ENCODE measurements at places on chromosomes 1 and 21.

DNA sequence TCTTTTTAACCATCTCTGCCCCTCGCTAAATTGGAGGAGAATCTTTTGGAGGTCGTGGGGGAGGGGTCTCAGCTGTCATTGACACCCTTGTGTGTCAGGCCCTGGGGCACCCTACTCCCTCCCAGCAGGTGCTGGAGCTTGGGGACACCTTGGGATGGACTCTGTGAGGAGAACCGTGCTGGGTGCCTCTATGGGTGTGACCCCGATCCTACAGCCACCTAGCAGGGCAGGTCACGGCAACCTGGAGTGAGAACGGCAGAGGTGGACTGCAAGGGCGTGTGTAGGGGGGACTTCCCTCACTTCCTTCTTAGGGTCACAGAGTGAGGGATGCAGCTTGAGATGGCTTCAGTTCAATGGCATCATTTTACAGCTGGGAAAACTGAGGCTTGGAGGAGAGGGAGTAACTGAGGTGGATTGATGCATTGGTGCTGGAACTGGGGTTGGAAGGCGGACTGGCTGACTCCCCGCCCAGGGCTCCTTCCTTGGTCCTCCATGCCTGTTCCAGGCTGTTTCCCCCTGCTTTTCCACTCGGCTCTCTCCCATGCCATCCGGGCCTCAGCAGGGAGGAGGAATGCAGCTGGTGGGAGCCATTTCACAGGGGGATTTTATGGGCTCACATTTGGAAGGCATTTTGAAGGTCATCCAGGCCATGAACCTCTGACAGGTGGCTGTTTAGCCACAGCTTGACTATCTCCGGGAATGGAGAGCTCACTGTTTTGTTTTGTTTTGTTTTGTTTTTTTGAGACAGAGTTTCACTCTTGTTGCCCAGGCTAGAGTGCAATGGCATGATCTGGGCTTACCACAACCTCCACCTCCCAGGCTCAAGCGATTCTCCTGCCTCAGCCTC, 18.8 kb upstream of the ARHGEF10L start:
- DNase-seq: no peak

DNA sequence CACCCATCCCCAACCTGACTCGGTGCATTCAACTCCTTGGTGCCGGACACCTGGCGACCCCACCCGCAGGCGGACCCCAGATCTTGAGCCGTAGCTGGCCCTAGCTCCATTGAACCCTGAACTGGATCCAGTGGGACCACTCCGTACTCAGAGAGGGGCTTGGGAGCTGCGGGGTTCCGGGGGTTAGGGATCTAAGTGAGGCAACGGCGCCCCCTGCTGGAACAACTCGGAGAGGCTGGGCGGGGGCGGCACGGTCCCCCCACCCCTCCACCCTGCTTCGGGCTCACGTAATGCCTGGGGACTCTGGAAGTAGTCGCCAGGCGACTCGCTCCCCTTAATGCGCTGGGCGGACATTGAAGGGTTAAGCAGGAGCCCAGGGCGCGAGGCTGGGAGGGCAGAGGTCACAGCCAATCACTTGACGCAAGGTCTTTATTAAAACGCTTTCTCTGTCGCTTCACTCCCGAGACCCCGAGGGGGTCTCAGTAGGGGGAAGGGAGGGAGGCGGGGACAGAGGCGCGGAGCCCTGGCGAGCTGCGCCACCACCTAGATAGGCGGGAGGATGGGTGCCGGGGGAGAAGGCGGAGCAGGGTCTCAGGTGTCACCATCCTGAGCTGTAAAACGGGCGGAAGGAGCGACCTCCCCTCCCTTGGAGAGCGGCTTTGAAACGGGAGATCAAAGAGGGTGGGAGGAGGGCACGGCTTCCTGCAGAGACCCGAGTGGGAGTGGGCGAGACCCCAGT, 704 bp upstream of the CRABP2 start:
- DNase-seq: peak; percentile 73

DNA sequence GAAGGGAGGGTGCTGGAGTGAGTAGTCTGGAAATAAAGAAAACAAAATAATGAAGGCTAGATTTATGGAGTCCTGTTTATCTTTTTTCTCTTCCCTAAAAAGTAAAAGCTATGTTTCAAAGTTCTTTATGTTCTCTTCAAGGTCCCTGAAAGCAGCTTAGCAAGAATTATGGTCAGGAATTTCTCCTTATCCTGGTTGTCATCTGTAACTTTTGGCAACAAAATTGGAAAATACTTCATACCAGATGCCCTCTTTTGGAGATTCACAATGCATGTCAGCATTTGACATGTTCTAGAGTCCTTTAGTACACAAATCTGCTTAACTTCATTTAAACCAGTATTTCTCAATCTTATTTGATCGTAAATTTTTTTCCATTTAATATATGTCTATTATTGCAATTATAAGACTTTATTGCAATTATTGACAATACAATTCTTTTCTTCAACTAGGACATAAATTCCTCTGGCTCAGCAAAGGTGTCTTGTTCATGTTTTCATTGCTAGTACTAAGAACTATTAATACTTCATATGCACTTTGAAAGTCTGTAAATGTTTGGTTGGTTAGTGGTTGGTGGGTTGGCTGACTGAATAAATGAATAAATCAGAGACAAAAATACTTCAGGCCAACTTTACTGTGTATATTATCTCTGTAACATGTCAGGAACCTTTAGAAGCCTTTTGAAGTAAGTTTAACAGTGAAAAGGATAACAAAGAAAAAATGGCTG, 101.5 kb downstream of the ATP1B1 start:
- DNase-seq: peak; percentile 28

- DNase-seq: no peak
Observed at GRCh38 chr1:186473047-186473446, 12.1 kb upstream of the PDC start.

GRCh38 chr1:210332719-210333398, 4.2 kb downstream of the HHAT start:
- DNase-seq: no peak

GRCh38 chr1:207021876-207022596, 10.5 kb downstream of the C1orf116 start:
- no peak for DNase-seq

Data from GM23248 (cell line).